A549 treated with dexamethasone at 1 μM for 4 hours (cell line): ENCODE measurements at places on chromosomes 16 and 17. TPM values are rescaled to one million over a fixed set of nuclear protein-coding genes. Genes with fewer than 3 reads are reported as not detected.

Gene WNT3
- 3.6 to 4.7 TPM (median 4.2 TPM) in 5 replicates for total RNA-seq

Gene WFDC1
- total RNA-seq = 0.05 to 0.20 TPM in 2 of 5 replicates, not detected in the others

Gene KLHL10
- total RNA-seq = 0.06 to 0.11 TPM (median 0.09 TPM) in 4 of 5 replicates, not detected in the other

Gene QRICH2
- total RNA-seq = 0.56 to 1.4 TPM (median 0.84 TPM) in 5 replicates

Gene SPNS3
- total RNA-seq = 0.09 to 0.12 TPM in 2 of 5 replicates, not detected in the others

Gene EME1
- 13.3 to 14.6 TPM (median 14.3 TPM) in 5 replicates for total RNA-seq

Gene CCDC154
- total RNA-seq = 0.07 to 0.34 TPM (median 0.11 TPM) in 5 replicates

Gene KCNH6
- total RNA-seq = 0.02 to 0.06 TPM (median 0.05 TPM) in 3 of 5 replicates, not detected in the others

Gene RDM1
- 2.2 to 3.3 TPM (median 2.6 TPM) in 5 replicates for total RNA-seq

Gene FBXW10
- 1.0 to 1.4 TPM (median 1.2 TPM) in 5 replicates for total RNA-seq

Gene AMFR
- 65.5 to 74.2 TPM (median 71.1 TPM) in 5 replicates for total RNA-seq

Gene CLEC3A
- total RNA-seq = not detected in 5 replicates

Gene SEPTIN12
- not detected in 5 replicates for total RNA-seq

Gene ABCA3
- 15.9 to 23.7 TPM (median 20.9 TPM) in 5 replicates for total RNA-seq

Gene C16orf92
- not detected in 5 replicates for total RNA-seq
